ENCODE measurements at places on chromosomes 5 and 9.
A peak's percentile ranks its signal among the peaks of the same experiment; 100 is the strongest.

- no peak overlapping the region for H3K27ac ChIP-seq
- H3K4me3 ChIP-seq: no peak overlapping the region
- no peaks in the 10 kb centered on the region for H3K36me3 ChIP-seq
- H3K27me3 ChIP-seq: no peaks in the 10 kb centered on the region
These were observed 86.0 kb downstream of the ZFAND5 start for GRCh38 chr9:72278959-72279358.

- H3K4me3 ChIP-seq: no peak overlapping the region
- H3K27ac ChIP-seq: no peak overlapping the region
- no peaks in the 10 kb centered on the region for H3K27me3 ChIP-seq
- no peaks in the 10 kb centered on the region for H3K4me1 ChIP-seq
- H3K36me3 ChIP-seq: peaks cover 6% of the 10 kb centered on the region
These were observed 47.2 kb upstream of the LPCAT1 start for GRCh38 chr5:1570975-1571374.

- no peak for DNase-seq
- H3K4me3 ChIP-seq: no peak overlapping the region
- no peaks in the 10 kb centered on the region for H3K27me3 ChIP-seq
- H3K27ac ChIP-seq: no peak overlapping the region
These were observed 69.3 kb downstream of the AMBP start for GRCh38 chr9:114008667-114009410.

GRCh38 chr9:109557481-109557880 is 59.4 kb upstream of the PTPN3 start:
- H3K27ac ChIP-seq: no peak overlapping the region
- no peak for DNase-seq
- no peaks in the 10 kb centered on the region for H3K4me1 ChIP-seq
- H3K27me3 ChIP-seq: peaks cover 7% of the 10 kb centered on the region
- no peaks in the 10 kb centered on the region for H3K36me3 ChIP-seq

DNA sequence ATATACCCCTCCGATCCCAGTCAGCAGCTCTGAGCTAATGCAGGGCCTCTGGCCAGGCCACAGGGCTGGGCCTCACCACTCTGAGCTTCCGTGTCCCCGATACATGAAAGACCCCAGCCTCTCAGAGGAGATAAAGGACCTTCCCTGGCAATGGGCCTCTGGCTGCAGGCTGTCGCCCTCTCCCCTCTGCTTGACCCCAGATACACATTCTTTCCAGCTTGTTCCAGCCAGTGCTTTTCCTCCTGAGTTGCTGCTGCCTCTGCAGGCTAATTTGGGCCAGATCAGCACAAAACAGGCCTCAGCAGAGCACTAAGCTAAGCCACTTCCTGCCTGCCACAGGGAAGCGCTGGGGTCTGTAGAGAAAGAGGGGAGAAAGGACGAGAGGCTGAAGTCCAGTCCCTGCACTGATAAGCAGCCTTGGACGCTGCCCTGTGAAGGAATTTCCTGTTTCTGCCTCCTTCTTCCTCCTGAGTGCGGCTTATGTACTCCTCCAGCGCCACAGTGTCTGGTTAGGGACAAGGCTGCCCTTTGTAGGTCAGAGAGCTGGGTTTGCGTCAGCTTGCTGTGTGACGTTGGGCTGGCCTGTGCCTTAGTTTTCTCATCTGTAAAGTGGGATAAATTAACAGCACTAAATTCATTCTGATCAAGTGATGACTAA is 73.0 kb upstream of the IL17B start:
- H3K27me3 ChIP-seq: no peaks in the 10 kb centered on the region
- no peaks in the 10 kb centered on the region for H3K4me1 ChIP-seq
- no peak for DNase-seq

DNA sequence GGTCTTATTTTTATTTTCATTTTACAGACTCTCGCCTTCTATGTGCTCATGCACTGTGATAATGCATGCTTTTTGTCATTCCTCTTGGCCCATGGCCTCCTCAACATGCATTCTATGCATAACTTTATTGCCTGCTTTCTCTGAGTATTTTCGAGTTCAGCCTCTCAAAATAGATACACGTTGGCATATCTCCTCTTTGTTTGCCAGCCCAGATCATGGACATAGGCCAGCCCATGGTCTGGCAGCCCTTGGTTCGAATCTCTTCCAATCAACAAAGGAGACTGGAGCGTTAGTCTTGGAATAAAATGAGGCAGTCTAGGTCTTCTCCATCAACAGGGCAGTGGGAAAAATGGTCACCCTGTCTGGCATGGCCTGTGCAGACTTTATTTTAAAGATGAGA is 279.5 kb upstream of the ADAMTS16 start:
- no peak for DNase-seq
- H3K36me3 ChIP-seq: no peaks in the 10 kb centered on the region
- no peaks in the 10 kb centered on the region for H3K4me1 ChIP-seq
- no peak overlapping the region for H3K27ac ChIP-seq
- H3K4me3 ChIP-seq: no peak overlapping the region

DNA sequence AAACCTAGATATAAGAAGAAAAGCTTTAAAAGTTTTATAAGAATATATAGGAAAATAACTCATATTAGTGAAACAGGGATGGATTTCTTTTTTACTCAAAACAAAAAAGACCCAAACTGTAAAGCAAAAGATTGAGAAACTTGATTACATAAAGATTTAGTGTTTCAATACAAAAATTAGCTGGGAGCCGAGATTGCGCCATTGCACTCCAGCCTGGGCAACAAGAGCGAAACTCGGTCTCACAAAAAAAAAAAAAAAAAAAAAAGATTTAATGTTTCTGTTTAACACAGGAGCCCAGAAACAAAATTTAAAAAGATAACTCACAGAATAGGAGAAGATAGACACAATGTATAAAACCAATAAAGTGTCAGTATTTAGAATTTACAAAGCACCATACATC is 45.2 kb downstream of the CDC14B start:
- H3K27me3 ChIP-seq: no peaks in the 10 kb centered on the region
- DNase-seq: no peak
- H3K27ac ChIP-seq: no peak overlapping the region

DNA sequence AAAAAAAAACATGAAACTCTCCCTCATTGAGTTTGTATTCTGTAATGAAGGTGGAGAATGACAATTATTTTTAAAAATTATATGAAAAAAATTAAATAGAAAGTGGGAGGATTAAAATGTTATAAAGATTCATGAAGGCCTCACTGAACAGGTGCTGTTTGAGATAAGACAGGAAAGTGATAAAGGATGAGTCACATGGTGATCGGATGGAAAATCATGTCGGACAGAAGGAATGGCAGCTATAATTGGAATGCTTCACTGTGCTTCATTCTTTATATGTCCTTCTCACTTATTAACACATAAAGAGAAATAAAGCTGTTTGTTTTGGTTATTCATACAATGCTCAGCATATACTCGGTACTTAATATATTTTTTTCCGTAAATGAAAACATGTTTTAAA is 464.5 kb upstream of the RGMB start:
- H3K4me1 ChIP-seq: no peaks in the 10 kb centered on the region
- no peak overlapping the region for H3K27ac ChIP-seq
- H3K36me3 ChIP-seq: no peaks in the 10 kb centered on the region
- H3K27me3 ChIP-seq: no peaks in the 10 kb centered on the region

- H3K27me3 ChIP-seq: no peaks in the 10 kb centered on the region
- H3K4me3 ChIP-seq: no peak overlapping the region
- H3K36me3 ChIP-seq: peaks cover 3% of the 10 kb centered on the region
- DNase-seq: no peak
These were observed 212.0 kb downstream of the ADAMTS12 start for GRCh38 chr5:33679791-33680190.

DNA sequence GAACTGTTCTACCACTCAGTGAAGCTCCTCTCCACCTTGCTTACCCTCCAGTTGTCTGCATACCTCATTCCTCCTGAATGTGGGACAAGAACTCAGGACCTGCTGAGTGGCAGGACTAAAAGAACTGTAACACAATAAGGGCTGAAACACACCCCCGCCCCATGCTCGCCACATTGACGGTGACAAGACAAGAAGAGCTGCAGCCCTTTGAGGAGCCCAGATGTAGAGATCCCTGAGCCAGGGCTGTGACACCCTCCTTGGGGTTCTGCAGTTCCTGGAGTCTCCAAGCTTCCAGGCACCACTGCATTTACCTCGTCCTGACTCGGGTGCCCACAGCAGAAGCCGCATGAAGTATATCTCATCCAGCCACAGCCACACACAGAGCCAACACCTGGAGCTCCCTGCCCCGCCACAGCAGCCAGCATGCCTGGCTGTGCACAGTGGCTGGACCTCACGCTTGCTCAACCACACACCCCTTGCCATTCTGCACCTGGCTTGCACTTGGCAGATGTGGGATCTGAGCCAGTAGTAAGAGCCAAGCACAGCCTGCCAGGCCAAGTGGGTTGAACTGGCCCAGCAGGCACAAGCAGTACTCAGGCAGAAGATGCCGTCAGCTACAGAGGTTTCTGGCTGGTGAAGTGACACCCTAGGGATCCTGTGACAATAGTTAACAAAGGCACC is 166.1 kb downstream of the RNF180 start:
- no peak for DNase-seq
- H3K36me3 ChIP-seq: peaks cover 2% of the 10 kb centered on the region
- H3K4me3 ChIP-seq: no peak overlapping the region

GRCh38 chr5:34011536-34011935 is 3.7 kb upstream of the AMACR start:
- no peaks in the 10 kb centered on the region for H3K36me3 ChIP-seq
- H3K4me1 ChIP-seq: peaks cover 4% of the 10 kb centered on the region
- H3K4me3 ChIP-seq: no peak overlapping the region
- H3K27me3 ChIP-seq: no peaks in the 10 kb centered on the region

- peak overlapping the region; percentile 88 for H3K4me3 ChIP-seq
- DNase-seq: no peak
- H3K36me3 ChIP-seq: no peaks in the 10 kb centered on the region
- H3K27ac ChIP-seq: no peak overlapping the region
- no peaks in the 10 kb centered on the region for H3K27me3 ChIP-seq
These were observed 1.4 kb downstream of the TSPAN17 start for GRCh38 chr5:176648474-176649194.

GRCh38 chr5:485946-486491 is 38.2 kb downstream of the SLC9A3 start:
- H3K4me1 ChIP-seq: no peaks in the 10 kb centered on the region
- H3K27ac ChIP-seq: no peak overlapping the region
- H3K27me3 ChIP-seq: no peaks in the 10 kb centered on the region
- no peaks in the 10 kb centered on the region for H3K36me3 ChIP-seq
- no peak for DNase-seq

DNA sequence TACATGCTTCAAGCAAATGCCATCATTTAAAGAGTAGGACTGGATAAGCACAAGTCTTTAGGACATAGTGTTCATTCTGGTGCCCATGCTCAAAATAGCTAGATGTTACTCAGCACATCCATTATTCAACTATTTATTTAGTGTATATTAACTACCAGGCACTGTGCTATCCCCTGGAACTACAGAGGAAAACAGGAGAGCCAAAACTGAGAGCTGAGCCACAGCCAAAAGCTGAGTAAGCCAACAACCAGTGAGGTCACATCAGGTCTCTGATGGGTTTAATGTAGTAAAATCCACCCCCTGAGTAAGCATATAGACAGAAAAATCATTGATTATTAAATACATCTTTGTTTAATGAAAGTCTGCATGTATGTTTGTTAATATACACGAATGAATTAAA is 469.3 kb upstream of the DMAC1 start:
- H3K27ac ChIP-seq: no peak overlapping the region
- DNase-seq: no peak
- no peaks in the 10 kb centered on the region for H3K36me3 ChIP-seq
- H3K4me1 ChIP-seq: no peaks in the 10 kb centered on the region
- no peak overlapping the region for H3K4me3 ChIP-seq
- no peaks in the 10 kb centered on the region for H3K27me3 ChIP-seq

- DNase-seq: no peak
- H3K27me3 ChIP-seq: no peaks in the 10 kb centered on the region
- H3K4me1 ChIP-seq: no peaks in the 10 kb centered on the region
- H3K4me3 ChIP-seq: no peak overlapping the region
These were observed 309.7 kb downstream of the ARHGEF28 start for GRCh38 chr5:73935719-73936118.

DNA sequence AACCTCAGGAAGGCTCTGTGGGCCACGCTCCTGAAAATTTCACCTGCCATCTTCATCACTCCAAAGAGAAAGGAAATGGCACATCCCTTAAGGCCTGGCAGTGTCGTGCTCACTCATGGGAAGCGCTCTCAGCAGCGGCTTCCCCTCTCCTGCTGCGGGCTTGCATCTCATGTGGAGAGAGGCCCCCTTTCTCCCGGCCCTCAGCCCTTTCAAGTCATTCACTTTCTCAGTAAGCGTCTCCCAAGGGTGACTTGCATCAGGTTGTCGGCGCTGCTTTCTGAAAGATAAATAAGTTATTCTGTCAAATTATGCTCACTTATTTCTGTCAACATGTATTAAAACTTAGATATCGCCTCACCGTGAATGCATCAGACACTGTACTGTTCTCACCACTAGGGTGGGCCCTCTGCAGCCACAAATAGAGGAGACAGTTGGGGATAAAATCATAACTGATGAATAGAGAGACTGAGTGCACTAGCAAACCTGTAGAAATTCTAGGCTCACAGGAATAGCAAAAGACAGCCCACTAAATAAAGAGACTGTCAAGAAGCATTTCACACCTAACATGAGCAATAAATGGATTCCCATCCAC is 174.6 kb downstream of the RFK start:
- no peak overlapping the region for H3K27ac ChIP-seq
- H3K4me3 ChIP-seq: no peak overlapping the region
- DNase-seq: no peak
- H3K36me3 ChIP-seq: no peaks in the 10 kb centered on the region

GRCh38 chr5:109944461-109944860 is 254.7 kb downstream of the MAN2A1 start:
- H3K36me3 ChIP-seq: no peaks in the 10 kb centered on the region
- H3K27ac ChIP-seq: no peak overlapping the region
- H3K27me3 ChIP-seq: no peaks in the 10 kb centered on the region
- no peaks in the 10 kb centered on the region for H3K4me1 ChIP-seq
- H3K4me3 ChIP-seq: no peak overlapping the region

- no peaks in the 10 kb centered on the region for H3K36me3 ChIP-seq
- DNase-seq: no peak
- H3K27me3 ChIP-seq: no peaks in the 10 kb centered on the region
- peaks cover 6% of the 10 kb centered on the region for H3K4me1 ChIP-seq
- H3K27ac ChIP-seq: no peak overlapping the region
- H3K4me3 ChIP-seq: no peak overlapping the region
These were observed 288.9 kb upstream of the RIOK2 start for GRCh38 chr5:97471951-97472350.

GRCh38 chr9:92558612-92559374 is 23.0 kb upstream of the ECM2 start:
- no peak overlapping the region for H3K27ac ChIP-seq
- no peaks in the 10 kb centered on the region for H3K36me3 ChIP-seq
- H3K4me1 ChIP-seq: no peaks in the 10 kb centered on the region
- DNase-seq: no peak
- H3K4me3 ChIP-seq: no peak overlapping the region

DNA sequence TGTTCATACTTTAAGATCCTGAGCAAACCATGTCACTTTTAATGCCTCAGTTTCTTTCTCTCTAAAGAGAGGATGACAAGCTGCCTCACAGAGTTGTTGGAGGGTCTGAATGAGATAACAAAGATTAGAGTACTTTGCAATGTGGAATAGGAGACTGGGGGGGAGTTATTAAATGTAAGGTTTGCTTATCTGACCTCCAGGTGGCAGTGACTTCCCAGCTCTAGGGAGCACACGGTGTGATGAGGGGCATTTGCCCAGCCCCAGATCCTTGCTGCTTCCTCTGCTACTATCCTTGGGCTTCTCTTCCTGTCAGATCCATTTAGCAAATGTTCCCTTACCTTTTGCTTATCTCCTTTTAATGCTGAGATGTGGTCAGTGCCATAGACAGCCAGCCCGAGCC is 30.7 kb downstream of the ENHO start:
- no peaks in the 10 kb centered on the region for H3K4me1 ChIP-seq
- no peak for DNase-seq
- peaks cover 18% of the 10 kb centered on the region for H3K27me3 ChIP-seq
- H3K36me3 ChIP-seq: no peaks in the 10 kb centered on the region
- H3K27ac ChIP-seq: no peak overlapping the region
